ENCODE measurements at places on chromosomes 1 and 21. TPM values are rescaled to one million over a fixed set of nuclear protein-coding genes. Genes with fewer than 3 reads are reported as not detected.

Gene MTF2
- total RNA-seq, result 18.4 TPM

Gene PROX1
- 0.94 TPM for total RNA-seq

Gene OR2T2
- not detected for total RNA-seq

Gene OR6K3
- total RNA-seq, result not detected

GRCh38 chr1:235883261-235883927 is 16.7 kb upstream of the LYST start:
- no peak for DNase-seq

DNA sequence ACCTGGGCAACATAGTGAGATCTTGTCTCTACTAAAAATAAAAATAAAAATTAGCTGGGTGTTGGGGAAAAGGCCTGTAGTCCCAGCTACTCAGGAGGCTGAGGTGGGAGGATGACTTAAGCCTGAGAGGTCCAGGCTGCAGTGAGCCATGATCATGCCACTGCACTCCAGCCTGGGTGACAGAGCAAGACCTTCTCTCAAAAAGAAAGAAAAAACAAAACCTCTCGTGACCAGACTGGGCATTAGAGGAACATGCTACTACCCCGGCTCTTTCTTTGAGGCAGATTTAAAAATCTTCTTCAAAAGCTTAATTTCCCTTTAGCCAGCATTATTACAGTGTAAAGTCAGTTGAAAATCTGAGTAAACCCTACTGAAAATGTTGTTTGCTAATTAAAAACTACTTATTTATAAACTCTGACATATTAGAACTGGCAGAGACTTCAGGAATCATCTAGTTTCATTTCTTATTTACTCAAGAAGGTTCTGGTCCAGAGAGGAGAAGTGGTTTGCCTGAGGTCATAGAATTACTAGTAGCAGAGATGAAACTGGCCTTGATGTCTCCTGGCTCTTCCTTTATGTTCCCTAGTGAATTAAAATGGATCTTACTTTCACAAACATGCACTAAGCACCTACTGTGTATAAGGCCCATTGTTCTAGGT is 11.6 kb upstream of the ELAVL4 start:
- DNase-seq, result no peak

- no peak for DNase-seq
These were observed 191.7 kb downstream of the HS2ST1 start for GRCh38 chr1:87106144-87106543.

DNA sequence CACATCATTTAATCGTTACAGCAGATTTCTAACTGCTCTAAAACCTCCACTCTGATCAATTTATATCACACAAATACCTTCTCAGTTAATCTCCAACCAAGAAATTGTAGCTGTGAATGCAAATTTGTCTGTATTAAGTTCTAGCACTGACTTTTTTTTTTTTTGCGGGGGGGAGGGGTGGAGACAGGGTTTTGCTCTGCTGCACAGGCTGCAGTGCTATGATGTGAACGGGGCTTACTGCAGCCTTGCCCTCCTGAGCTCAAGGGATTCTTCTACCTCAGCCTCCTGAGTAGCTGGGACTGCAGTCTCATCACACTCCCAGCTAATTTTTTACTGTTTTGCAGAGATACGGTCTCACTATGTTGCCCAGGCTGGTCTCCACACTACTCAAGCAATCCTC is 163.6 kb downstream of the RERE start:
- no peak for DNase-seq

DNA sequence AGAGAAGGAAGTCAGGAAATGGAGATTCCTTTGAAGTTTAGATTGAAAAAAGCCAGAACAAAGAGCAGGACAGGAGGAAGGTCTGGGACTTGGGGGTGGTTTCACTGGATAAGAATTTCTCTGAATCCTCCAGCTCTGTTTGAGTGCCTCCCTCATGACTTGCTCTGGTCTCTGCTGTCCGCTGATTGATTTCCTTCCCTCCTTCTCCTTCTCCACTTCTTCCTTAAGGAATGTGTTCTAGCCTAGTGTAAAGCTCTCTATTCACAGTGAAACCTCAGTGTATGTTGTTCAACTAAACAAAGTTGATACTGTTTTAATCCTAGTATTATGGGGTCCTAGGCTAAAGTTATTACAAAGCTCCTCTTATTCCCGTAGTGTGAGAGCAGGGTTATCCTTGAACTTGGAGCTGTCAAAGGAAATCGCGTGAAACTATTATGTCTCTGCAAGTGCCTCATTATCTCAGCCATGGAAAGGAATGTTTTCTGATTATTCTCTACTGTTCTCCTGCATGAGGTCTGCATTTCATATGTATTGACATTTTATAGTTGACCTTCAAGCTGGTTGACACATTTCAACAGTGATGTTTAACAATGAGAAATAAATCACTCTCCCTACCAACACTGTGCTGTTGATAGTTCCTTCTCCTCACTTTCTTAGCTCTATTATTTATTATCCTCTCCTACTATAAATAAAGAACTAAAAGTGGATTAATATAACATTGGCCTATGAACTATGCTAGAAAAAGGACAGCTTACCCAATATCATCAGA is 82.7 kb upstream of the KCTD3 start:
- DNase-seq, result no peak

DNA sequence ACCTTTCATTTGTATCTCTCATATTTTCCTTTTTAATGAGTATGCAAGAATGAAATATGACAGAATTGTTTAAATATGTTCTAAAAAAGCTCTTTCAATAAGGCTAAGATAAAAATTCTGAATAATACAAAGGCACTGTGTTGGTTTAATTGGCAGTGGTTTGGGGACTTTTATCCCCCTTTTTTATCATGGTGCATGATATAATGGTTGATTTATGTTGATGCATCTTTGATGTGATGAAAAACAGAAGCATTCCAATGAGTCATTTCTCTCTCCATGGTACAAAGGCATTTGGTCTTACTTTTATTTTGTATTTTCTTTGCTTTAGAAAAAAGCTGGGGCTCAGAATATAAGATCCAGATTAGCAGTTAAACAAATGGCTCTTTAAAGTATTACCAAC is 127.2 kb upstream of the GREM2 start:
- no peak for DNase-seq

- DNase-seq, result peak; percentile 18
These were observed 383.8 kb downstream of the LMO4 start for GRCh38 chr1:87712261-87713010.

- DNase-seq, result peak; percentile 60
These were observed 74.3 kb upstream of the PAX7 start for GRCh38 chr1:18556364-18556763.

DNA sequence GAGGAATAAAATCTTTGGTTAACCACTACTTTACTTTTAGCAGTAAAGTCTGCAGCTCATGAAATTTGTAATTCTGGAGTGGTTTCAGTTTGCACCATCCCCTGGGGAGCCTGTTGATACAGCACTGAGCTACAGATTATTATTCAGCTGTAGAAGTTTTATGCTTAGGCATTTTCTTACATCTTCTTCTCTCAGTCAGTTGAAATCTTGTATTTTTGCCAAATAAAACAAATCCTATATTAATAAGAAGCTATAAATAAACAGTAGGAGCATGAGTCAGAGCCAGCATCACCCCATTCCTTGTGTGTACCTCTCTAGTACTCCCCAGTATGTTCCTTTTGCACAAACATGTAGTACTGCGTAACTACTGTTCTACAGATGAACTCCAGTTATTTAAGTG is 118.9 kb downstream of the ATF6 start:
- peak; percentile 68 for DNase-seq
